Occipital lobe (tissue), 3 donors: ENCODE measurements at places on chromosomes 4 and X. TPM values are rescaled to one million over a fixed set of nuclear protein-coding genes. Genes with fewer than 3 reads are reported as not detected.

Gene BOD1L1
- total RNA-seq, result 54.3 TPM

- DNase-seq, result no peak
These were observed 30.6 kb downstream of the BBS12 start for GRCh38 chr4:122762966-122763716.

DNA sequence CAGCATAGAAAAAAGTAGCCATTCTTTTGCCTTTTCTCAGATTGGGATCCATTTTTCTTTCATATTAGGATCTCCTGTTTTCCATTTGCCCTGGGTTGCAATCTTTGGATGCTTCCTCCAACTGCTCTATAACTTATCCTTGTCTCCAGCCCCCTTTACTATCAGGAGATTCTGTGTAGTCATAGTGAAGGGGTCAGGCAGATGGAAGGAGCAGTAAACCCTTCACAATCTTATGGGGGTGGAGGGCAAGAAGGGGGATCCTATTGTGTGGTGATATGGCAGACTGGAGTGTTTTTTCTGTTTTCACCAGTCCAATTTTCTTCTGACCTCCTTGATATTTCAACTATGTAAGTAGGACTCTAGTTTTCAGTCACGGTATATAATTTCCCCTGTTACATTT lies 1.7 kb upstream of the SMIM9 start:
- no peak for DNase-seq

- DNase-seq, result no peak
These were observed 84.0 kb downstream of the NAA11 start for GRCh38 chr4:79241846-79242245.

DNA sequence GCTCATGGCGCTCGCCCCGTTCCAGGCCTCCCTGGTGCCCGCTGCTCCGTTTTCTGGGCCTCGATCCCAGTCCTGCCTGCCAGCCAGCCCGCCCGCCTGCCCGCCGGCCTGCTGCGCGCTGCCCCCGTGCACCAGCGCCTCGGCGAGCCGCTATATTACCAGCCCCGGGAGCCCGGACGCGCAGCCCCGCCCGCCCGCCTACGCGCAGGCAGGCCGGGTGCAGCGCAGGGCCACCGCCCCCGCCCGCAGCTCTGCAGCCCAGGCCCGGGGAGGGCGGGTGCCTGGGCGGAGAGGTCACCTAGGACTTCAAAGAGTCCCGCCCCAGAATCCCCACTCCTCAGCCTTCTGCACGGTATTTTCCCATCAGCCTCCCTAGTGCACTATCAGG lies at the start of gene MAOB:
MAOB (minus strand) TSS at position 157 of the 388 bp plus-strand sequence; CDS start at position 6, 151 bp downstream.
- no peak for DNase-seq

- DNase-seq, result no peak
These were observed 68.8 kb downstream of the TECRL start for GRCh38 chr4:64340218-64341110.

DNA sequence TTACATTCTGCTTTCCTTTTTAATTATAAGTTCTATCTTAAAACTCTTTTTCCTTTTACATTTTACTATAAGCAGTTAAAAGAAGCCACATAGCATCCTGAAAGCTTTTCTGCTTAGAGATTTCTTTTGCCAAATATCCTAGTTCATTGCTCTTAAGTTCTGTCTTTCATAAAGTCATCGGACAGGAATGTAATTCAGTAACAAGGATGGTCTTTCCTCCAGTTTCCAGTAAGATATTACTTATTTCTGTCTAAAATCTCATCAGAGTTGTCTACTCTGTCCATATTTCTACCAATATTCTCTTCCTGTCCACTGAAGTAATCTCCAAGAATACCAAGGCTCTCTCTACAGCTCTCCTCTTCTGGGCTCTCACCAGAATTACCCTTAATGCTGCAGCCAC lies 37.5 kb upstream of the ADH1C start:
- no peak for DNase-seq

- no peak for DNase-seq
These were observed 89.3 kb downstream of the APBB2 start for GRCh38 chr4:41124916-41125548.

DNA sequence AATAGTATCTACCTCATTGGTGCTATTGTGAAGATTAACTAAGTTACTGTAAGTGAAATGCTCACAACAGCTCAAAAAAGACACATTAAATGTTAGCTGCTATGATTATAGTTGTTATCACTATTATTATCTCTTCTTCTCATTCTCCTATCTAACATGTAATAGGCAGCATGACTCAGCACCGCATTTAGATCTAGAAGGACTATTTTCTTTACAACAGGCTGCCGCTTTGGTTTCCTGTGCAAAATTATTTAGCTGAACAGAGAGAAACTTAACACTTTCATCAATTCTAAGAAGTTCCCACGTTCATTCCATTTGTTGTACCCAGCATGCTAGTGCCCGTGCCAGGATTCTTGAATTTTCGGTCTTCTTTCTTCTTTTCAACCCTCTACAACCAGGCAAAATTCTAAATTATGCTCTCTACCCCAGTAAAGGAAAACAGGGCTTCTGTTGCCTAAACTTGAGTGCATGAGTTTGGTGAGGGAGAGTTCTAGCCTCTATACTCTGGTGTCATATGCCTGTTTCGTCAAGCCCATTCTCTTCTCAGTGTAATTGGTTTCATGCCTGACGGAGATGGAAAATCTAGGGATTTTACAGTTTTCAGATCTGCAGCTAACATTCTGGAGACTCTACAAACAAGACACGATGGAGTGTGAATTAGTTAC lies 378.9 kb downstream of the PPP1R2C start:
- DNase-seq, result no peak
